Muscle of arm (tissue), 14 donors: ENCODE measurements at places on chromosomes 1 and 21. TPM values are rescaled to one million over a fixed set of nuclear protein-coding genes. Genes with fewer than 3 reads are reported as not detected.

Gene HNRNPCL4
- not detected for polyA plus RNA-seq

Gene ADAMTSL4
- 69.5 TPM for polyA plus RNA-seq

Gene AVPR1B
- polyA plus RNA-seq: 0.32 TPM

Gene TMEM269
- 1.2 TPM for polyA plus RNA-seq

Gene ATP1A4
- polyA plus RNA-seq: 4.6 TPM

Gene TTC4
- polyA plus RNA-seq: 31.0 TPM

Gene EPHX1
- 30.4 TPM for polyA plus RNA-seq

Gene PIGR
- not detected for polyA plus RNA-seq

Gene RIPK4
- 1.4 TPM for polyA plus RNA-seq

Gene ZNF670
- 2.8 TPM for polyA plus RNA-seq

Gene GPA33
- polyA plus RNA-seq: 0.70 TPM

Gene RNU1-4
- polyA plus RNA-seq: not detected

Gene PTPN14
- polyA plus RNA-seq: 16.3 TPM

Gene DSCAM
- 2.2 TPM for polyA plus RNA-seq

Gene LRRC39
- polyA plus RNA-seq: 85.7 TPM

Gene C4BPB
- polyA plus RNA-seq: 0.62 TPM

Gene TAF12
- 30.2 TPM for polyA plus RNA-seq

Gene CYP4B1
- polyA plus RNA-seq: not detected

Gene SLAMF7
- polyA plus RNA-seq: 0.62 TPM

Gene TCP10L
- polyA plus RNA-seq: 0.50 TPM

Gene MCL1
- 154 TPM for polyA plus RNA-seq
